ENCODE measurements at places on chromosomes 2 and 18.

DNA sequence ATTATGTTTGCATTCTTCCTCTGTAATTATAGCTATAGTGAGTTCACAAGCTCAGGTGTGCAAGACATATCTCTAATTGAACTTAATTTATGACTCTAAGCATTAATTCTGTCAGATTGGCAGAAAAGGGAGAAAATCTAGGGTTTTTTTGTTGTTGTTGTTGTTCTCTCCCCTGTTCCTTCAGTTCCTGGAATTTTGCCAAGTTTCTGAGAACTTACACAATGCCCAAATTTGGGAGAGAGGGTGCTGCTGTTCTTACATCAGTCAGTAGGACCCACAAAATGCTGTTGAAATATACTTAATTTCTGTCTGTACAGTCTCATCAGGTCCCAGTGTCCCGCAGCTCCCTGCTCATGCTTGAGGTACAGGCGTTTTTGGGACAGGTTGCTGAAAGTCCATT, 221.8 kb upstream of the RBMS1 start:
- no peak for DNase-seq

DNA sequence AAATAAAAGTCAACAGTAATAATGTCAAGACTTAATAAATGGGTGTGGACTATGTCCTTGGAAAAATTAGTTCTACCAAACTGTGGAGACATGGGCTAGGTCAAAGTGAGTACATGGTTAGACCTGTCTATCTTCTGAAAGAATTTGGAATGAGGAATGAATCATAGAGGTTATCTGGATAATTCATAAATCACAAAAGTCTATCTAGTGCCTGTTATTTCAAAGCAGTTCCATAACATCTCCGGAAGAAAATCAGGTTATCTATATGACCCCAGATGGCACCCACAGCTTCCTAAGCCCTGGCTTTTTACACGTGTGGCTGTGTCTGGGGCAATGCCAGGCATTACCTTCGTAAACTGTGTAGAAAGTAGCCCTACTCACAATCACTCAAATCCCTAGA, 272.0 kb downstream of the ETAA1 start:
- no peak for DNase-seq

DNA sequence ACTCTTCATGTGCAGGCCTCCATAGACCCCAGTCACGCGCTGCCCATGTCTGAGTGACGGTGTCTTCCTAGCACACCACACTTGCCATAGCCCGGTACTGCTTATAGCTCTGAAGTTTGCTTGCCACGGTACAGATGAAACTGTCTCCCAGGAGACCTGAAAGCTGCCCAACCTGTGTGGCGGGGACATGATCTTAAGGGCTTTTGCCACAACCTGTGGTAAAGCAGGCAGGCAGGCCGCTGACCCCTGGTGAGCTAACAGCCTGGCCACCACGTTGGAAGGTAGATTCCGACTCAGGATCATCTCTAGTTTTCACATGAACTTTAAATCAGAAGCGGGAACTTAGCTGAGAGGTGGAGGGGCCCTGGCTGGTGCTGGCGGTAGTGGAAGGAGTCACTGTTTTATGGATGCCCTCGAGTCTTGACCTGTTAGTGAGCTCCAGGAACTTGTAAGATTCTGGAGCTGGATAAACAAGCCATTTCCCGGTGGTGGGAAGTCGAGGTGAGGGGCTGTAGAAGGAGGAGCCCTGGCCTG, 153.3 kb downstream of the ZNF236 start:
- DNase-seq: no peak

DNA sequence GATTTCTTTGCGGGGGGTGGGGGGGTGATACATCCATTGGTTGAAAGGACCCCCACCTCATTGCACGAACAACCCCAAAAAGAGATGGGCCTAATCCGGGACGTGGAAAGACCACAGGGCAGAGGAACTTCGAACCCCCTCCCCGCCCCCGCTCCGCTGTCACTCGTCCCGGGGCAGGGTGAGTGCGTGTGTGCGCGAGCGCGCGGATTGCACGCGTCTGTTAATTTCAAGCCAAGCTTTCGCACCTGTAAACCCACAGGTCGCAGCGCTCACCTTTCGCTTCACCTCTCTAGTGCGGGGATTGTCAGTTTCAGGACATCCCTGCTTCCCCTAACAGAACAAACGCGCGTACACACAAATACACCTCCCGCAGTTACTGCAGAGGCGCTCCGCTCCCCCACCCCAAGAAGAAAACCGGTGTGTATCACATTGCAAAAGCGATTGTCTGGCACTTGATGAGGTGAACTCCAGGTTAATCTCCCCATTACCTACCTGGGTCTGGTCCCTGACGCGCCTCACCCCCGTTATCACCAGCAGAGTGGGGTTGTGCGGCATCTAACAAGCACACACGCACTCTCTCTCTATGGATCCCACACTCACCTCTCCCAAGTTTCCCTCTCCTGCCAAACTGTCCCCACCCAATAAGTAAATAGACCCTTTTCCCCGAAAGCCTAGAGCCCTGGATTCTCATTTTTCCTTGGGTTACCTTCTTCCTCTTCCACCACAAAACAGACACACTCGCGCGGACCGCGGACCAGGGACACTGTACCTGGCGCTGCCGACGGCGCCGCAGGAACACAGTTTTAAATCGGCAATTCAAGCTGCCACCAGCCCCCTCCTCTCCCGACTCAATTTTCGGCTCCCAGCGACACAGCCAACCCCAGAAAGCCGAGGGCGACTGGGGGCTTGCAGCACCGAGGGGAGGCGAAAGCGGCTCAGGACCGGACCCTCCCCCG, 1.0 kb downstream of the CYP26B1 start:
- DNase-seq: peak; percentile 0

DNA sequence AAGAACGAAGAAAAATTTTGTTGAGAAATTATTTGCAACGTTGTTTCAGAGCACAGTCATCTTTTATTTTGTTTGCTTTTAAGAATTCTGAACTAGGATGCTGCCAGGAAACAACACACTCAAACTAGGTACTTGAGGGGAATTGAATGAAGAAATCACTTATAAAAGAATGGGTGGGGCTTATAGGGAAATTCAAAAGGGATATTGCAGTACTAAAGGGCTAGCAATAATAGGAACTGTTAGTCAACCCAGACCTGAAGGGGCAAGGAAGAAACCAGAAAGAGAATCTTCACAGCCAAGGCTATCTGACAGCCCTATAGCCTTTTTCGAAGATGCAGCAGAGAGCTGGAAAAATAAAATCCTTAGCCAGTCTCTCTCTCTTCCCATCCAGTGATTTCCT, 179.3 kb downstream of the RPRM start:
- no peak for DNase-seq

GRCh38 chr18:36179562-36180355, 7.5 kb upstream of the MOCOS start:
- DNase-seq: no peak

- no peak for DNase-seq
Observed at GRCh38 chr18:74092922-74093321, 54.7 kb downstream of the FBXO15 start.

DNA sequence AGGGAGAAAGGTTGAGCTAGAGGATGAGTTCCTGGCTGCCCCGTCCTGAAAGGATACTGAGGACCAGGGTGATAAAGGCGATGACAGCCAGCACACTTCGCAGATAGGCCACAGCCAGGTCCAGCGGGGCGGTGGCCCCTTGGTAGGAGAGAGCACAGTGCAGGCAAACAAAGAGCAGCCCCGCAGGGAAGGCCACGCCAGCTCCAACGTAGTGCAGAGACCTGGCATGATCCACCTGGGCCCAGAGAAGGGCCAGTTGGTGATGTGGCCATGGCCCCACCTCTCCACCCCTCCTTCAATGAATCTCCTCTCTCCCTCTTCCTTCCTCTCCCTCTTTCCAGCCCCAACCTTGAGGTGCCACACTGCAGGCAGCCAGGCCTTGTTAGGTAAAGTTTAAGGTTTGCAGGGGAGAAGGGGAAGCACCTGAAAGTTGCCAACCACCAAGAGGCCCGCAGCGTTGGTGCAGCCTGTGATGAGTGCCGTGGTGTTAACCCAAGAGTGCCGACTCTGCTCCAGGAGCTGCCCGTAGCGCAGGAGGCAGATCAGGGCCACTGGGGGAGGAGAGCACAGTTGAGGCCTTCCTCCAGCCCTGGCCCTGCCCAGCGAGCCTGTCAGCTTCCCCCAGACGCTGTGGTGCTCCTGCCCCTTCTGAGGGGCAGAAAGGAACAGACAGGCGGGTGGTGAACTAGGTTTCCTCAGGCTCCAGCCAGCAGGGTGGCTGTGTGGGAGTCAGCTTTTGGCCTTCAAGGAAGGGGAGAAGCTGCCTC, 2.8 kb downstream of the TMEM150A start:
- DNase-seq: no peak

- no peak for DNase-seq
Observed at GRCh38 chr2:237561221-237561620, 5.2 kb upstream of the PRLH start.

DNA sequence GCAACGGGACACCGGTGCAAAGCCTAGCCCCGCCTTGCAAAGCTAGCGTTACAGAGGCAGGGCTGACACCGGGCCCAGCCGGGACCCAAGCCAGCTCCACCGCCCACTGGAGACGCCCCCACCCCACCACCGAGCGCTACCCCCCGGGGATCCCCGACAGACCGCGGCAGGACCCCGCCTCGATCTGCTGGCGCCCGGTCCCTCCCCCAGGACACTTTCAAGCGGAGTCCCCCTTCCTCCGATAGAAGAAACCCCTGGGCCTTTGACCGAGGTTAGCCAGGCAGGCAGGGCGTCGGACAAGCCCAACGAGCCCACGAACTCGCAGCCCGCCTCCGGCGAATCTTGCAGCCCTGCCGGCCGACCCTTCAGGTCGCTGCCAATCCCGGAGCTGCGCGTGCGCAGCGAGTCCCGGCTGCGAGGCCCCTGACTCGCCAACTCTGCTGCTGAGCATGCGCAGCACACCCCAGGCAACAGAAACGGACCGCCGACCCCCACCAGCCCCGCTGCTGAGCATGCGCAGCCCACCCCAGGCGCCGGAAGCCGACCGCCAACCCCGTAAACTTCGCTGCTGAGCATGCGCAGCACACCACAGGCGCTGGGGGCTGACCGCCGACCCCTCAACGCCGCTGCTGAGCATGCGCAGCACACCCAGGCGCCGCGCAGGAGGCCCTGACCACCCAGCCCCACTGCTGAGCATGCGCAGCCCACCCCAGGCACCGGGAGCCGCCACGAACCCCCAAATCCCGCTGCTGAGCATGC, 656 bp downstream of the ADI1 start:
- DNase-seq: peak; percentile 98

GRCh38 chr2:107132070-107132469, 246.1 kb upstream of the ST6GAL2 start:
- no peak for DNase-seq

DNA sequence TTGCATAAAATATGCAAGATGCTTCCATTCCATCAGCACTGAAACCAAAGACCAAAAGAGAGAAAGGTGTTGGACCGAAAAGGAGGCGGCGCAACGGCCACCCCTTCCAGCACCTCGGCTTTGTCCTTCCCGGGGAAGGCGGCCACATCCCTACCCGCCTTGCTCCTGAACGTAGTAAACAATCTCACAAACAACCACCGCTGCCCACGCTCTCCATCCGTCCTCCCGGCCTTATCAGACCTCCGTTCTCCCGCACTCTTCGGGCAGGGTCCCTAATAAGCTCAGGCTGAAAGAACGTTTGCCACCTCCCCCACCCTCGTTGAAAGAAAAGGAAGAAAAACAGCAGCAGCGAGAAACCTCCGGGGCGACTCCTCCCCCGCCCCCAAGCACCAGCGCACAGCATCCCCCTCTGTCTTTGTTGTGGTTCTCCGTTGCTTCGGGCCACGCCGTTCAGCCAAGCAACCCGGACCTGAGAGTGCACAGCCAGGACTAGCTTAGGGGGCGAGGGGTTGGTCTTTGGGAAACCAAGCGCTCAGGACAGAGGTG, 4.4 kb downstream of the EVX2 start:
- no peak for DNase-seq

DNA sequence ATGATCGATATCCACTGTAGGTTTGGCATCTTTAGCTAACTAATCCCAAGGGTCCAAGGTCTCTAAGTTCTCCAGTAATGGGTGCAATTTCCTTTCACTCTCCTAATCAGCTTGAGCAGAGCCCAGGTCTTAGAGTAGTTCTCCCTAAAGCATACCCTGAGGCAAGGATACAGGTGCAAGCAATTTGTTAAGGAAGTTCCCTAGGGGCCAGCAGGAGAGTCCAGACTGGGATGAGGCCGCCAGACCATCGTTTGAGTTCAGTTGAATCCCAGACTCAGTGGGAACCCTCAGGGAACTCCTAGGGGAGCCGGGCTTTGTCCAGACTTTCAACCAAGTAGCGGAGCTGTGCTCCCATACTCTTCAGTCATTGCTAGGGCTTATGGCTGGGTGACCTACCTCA, 835.4 kb upstream of the CDH2 start:
- DNase-seq: no peak

DNA sequence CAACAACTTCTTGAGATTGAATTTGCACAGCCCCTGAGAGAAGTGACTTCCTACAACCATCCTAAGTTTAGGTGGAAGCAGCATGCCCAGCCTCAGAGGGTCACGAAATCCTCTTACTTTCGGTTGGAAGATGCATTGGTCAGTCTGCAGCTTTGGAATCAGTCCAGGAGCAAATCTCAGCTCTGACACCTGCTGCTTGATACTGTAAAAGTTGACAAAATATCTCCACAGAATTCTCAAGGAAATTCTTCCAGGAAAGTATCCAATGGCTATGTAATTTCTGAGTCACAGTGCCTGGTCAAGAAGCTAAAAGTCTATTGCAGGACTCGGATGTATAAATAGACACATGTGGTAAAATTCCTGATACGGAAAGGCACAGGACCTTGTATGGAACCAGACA, 414.5 kb upstream of the GYPC start:
- DNase-seq: no peak

DNA sequence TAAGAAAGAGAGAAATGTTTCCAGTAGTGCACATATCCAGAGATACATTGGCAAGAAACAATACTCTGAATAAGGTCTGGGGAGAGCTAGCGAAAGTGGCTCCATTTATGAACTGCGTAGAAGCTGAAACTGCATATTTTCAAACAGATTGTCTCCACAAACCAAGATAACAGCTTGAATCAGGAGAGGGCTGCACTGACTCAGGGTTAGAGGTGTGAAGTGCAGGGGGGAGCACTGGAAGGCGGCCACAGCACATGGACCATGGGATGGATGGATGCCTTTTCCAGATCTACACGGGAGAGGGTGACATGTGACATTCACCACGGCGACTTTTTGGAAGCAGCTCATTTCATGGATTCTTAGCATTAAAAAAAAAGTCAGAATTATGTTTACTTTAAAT, 729.4 kb downstream of the RNF144A start:
- DNase-seq: no peak

- DNase-seq: no peak
Observed at GRCh38 chr2:44351676-44352075, 9.6 kb downstream of the PREPL start.

DNA sequence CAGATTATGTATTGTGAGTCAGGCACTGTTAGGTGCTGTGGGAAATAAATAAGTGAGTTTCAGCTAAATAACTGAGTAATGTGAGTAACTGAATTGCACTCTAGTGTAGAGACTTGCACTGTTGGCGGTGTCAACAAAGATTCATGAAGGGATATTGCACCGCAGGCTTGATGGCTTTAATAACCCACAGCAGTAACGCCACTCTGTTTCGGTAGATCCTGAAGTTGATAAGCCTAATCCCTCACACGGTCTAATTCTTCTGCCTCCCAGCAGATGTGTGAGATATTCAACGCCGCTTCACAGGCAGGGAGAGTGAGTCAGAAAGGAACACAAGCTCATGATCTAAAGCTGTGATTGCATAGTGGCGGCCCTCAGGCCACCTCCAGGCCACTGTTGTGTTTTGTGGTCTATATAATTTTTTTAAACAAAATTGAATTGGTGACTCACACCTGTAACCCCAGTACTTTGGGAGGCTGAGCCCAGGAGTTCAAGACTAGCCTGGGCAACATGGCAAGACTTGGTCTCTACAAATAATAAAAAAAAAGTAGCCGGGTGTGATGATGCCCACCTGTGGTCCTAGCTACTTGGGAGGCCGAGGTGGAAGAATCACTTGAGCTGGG, 94.3 kb downstream of the LIPG start:
- no peak for DNase-seq
